ENCODE measurements at places on chromosomes 4 and X.
A peak's percentile ranks its signal among the peaks of the same experiment; 100 is the strongest.

- DNase-seq = peak; percentile 60
Observed at GRCh38 chr4:173025131-173025530, 143.5 kb upstream of the GALNT7 start.

GRCh38 chrX:35700121-35700520, 98.0 kb upstream of the MAGEB16 start:
- DNase-seq = no peak

DNA sequence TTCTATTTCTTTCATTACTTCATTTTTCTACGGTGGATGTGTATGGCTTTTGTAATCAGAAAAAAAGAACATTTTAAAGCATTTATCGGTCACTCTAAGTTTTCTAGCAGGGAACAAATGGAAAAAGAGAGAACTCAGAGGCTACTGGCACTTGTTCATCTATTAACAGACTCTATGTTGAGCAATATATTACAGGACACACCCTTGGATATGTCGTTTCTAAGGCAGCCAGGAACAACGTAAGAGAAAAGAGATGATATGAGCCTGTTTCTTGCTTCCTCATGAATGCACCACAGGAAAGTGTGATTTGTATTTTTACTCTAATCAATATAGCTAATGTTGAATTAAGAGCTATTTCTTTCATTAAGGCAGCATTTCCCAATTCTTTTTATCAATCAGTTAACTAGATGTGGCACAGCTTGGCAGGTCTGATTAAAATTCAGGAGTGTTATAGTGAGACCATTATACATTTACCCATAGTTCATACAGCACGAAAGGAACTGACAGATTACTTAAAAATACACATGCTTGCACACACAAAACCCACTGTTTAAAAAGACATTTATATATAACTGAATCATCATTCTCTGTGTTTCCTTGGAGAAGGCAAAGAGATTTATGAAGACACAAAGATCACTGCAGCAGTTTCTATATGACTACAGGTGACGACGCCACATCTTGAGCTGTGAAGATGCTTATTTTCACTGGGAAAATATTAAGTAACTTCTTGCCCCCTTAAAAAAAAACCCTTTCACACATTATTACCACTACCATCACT, 13.0 kb downstream of the RAB9B start:
- no peak for DNase-seq

GRCh38 chrX:110310000-110310790, 7.7 kb downstream of the AMMECR1 start:
- no peak for DNase-seq

DNA sequence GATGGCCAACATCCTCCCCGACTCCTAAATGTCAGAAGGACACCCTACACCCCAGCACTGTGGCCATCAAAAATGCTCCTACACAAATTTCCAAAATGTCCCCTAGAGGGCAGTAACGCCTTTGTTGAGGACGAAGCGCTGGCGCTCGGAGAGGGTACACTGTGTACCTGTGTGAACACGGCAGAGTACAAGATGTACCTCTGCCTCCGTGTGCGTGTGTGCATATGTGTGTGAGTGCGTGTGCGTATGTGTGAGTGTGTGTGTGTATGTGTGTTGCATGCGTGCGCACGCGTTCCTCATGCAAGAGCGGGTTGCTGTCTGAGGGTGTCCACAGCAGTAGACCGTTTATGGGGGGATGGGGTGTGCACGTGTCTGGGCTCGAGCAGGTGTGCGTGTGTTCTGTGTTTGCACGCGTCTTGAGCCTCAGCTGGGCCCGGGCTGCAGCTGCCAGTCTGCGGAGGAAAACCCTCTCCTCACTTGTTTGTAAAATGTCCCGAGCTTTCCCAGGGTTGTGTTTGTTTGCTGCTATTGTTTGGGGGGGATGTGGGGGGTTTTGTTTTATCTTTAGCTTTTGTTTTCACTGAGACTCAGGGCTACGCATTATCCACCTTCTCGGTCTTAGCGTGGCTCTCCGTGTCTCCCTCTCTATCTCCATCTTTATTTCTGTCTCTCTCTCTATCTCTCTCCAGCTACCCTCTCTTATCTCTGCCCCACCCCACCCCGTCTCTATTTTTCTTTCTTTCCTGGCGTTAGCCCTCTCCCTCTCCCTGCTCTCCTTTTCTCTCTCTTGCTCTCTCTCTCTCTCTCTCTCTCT, 10.4 kb upstream of the TSPYL2 start:
- peak; percentile 40 for DNase-seq

GRCh38 chrX:16892504-16893362, 22.6 kb upstream of the RBBP7 start:
- DNase-seq = peak; percentile 66

GRCh38 chr4:98583265-98583664, 75.1 kb downstream of the TSPAN5 start:
- DNase-seq = no peak

DNA sequence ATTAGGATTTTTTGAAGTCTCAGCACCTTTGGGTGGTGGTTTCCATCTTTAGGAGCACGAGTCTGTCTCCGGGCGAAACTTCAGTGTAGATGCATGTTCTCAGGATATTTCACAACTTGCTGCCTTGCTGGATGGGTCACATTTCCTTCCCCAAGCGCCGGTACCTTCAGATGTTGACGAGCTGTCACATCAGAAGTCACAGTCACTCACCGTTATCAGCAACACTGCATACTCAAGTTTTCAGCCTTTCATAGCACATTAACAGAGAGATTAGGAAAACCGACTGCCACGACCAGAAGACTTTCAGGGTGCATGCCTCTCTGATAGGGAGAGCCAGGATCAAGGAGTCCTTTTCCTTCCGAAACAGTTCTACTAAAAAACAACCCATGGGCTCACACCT, 77.8 kb downstream of the SHROOM2 start:
- DNase-seq = no peak

- DNase-seq = no peak
Observed at GRCh38 chr4:1384675-1385372, 21.4 kb downstream of the NKX1-1 start.

- peak; percentile 32 for DNase-seq
Observed at GRCh38 chrX:4547213-4547836, 833.9 kb upstream of the PRKX start.

DNA sequence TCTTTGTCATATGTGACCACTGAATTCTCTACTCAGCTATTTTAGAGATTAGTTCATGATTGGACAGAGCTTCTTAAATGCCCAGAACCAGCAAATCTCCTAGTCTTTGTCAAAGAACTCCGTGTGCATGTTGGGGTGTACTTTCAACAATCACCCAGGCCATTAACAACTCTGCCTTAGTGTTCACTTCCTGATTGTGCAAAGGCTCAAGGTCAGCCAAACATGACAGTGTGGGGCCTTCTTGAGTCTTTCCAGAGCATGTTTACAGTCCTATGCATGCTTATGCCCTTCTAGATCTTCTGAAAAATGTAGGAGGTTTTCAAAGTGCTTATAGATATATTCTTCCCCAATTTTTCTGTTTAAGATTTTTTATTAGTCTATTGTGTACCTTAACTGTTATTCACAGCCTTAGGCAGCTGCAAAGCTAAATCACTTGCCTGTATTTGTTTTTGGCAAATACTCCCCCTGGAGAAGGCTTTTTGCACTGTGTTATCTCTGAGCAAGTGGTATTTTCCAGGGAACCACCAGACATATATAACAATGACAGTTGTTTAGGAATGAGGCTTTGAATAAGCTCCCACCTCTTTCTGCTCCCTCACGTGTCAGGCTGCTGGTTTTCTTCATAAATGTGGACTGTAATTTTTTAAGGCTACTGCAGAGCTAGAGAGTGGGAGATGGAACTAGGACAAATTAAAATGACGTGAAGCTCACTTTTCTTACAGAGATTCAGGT, 24.0 kb upstream of the DRP2 start:
- DNase-seq = no peak

DNA sequence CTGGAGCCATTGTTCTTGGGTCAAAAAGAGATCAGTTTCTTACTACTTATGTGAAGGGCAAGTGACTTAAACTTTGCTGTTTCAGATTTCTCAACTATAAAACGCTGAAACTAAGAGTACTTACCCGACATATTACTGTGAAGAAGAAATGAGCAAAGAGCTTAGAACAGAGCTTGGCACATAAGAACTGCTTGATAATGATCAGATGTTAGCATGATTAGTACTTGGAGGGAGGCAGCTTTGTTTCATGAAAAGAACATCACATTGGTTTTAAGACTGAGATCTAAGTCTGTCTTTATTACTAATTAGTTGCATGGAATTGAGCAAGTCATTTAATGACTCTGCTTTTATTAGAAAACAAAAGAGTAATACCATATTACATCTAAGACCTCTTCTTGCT, 169.1 kb downstream of the ARHGAP24 start:
- no peak for DNase-seq

- DNase-seq = no peak
Observed at GRCh38 chr4:170059421-170059820, 30.3 kb downstream of the AADAT start.

DNA sequence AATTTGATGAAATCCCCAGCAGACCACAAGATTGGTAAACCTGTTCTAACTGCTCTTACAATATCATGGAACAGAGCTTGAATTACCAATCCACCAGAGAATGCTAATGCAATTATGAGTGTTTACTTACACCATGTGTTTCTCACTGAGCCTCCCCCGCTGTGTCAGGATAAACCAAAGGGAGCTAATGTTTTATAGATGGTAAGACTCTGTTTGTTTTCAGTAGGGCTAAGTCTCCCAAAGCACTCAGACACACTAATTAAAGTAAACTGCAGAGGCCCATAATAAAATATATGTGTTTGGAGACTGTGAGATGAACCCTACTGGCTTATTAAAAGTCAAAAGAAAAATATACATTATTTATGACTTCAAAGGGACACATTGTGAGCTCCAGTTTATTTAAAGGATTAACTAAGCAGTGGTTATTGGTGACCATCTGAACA, 261.7 kb upstream of the FAM241A start:
- no peak for DNase-seq

DNA sequence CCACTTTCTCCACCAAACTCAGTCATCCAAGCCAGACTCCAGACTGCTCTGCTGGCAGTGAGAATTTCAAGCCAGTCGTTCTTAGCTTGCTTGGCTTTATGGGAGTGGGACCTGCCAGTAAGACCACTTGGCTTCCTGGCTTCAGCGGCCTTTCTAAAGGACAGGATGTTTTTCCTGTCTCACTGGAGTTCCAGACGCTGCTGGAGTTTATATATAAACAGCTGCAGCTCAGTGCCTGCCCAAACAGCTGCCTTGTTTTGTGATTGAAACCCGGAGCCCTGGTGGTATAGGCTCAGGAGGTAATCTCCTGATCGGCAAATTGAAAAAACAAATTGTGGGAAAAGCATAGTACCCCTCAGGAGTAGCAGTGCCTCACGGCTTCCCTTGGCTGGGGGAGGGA, 1165.8 kb upstream of the ADGRL3 start:
- DNase-seq = no peak

DNA sequence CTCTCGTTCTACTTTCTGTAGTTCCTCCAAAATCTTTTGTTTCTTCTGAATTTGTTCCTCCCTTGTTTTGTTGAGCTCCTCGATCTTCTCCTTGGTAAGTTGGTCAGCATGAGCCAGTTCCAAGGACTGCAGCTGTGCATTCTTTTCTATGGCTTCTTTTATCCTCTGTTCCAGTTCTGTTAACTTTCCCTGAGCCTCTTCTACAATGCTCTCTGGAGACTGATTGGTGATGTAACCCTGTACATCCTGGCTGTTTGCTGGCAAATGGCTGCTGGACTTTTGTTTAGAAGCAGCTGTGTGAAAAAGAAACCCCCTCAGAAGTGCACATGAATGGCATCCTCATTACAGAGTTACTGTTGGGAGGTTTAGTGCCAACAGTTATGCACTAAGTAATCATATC, 70.5 kb upstream of the COX18 start:
- no peak for DNase-seq

GRCh38 chr4:53852343-53852742, 212.1 kb downstream of the CHIC2 start:
- no peak for DNase-seq

DNA sequence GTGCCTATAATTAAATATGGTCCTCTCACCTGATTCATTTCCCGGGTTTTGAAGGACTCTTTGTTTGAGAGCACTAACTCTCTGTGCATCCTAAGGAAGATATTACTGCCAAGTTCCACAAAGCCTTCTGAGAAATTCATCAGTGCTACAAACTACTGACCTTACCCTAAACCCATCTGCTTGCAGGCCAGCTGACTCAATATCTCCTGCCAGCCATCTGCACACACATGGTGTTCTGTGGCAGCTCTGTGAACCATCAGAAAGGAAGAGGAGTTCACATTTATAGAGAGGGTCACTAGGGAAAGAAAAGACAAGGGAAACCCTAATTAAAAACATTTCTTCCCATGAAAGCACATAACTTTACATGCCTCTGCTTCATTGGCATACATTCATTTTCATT, 156.7 kb downstream of the ATP10D start:
- no peak for DNase-seq

DNA sequence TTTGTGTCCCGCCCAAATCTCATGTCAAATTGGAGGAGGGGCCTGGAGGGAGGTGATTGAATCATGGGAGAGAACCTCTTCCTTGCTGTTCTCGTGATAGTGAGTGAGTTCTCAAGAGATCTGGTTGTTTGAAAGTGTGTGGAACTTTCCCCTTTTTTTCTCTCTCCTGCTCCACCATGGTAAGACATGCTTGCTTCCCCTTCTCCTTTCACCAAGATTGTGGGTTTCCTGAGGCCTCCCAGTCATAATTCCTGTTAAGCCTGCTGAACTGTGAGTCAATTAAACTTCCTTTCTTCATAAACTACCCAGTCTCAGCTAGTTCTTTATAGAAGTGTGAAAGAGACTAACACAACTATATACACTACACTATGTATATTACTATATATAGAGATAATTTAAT, 697.8 kb upstream of the HS3ST1 start:
- DNase-seq = peak; percentile 87

- DNase-seq = no peak
Observed at GRCh38 chr4:98746530-98746929, 88.1 kb upstream of the TSPAN5 start.

GRCh38 chr4:60897415-60897814, 302.7 kb upstream of the ADGRL3 start:
- no peak for DNase-seq

DNA sequence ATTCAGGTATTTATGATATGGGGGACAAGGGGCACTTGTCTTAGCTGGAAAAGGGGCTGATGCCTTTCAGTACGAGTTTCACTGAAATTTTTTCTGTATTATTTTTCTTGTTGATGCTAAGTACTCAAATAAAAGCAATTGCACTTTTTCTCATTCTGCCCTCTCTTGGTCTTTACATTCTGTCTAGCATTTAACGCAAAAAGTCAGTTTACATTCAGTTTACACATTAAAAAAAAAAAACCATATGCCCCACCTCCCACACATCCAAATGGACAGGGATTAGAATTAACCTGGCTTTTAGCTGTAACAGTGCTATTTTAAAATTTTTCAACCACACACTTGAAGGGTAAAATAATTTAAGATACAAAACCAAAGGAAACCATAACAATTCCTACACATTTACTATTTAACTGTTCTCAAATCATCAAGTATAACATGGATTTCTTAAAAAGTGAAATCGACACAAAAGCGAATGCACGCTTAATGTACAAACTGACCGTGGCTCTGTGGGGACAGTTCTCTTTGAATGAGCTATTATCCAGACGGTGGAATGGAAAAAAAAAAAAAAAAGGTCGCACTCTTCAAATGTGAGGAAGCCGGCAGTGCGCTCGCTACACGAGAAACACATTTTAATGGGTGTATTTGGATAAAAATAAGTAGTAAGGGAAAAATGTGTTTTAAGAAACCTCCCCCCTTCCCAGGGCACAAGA, 1.4 kb downstream of the AMMECR1 start:
- no peak for DNase-seq

GRCh38 chr4:67087897-67088296, 457.4 kb downstream of the CENPC start:
- peak; percentile 7 for DNase-seq
